BJ (cell line): ENCODE measurements at places on chromosomes 2 and 18. TPM values are rescaled to one million over a fixed set of nuclear protein-coding genes. Genes with fewer than 3 reads are reported as not detected.

DNA sequence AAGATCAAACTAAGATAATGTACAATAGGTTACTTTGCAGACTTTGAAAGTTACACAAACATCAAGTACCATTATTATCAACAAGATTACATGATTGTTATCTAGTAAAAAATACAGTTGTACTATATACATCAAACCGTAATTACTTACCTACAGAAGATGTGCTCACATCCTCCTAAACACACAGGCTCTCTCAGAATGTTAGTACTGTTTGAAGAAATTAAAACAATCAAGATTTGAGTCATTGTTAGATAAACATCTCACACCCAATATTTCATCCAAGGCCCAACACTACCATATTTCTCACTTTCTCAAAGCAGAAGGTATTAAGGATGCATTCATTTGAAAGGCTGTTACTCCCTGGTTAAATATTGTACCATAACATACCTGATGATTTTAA, 12.6 kb downstream of the BARD1 start:
- no peak for DNase-seq

GRCh38 chr2:101339266-101339880, 30.9 kb upstream of the RNF149 start:
- no peak for DNase-seq

DNA sequence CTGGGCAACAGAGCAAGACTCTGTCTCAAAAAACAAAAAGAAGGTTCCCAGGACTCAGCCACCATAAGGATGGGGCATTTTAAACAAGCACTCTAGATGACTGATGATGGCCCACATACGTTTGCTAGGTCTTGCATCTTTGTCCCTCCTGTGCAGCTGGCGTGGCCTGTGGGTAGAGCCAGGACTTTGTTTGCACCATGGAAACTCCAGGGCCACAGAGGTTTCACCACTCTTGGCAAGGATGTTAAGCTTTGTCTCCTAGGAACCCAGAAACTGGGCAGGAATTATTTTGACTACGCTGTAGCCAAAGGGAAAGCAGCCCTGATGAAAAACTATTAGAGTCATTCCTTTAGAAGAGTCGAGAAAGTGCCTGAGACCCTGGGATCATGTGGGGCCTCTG, 75.3 kb upstream of the STPG4 start:
- DNase-seq = no peak

Gene DLGAP1
- 0.02 and 0.09 TPM in 2 replicates for polyA plus RNA-seq

GRCh38 chr2:197944416-197945096, 140.2 kb downstream of the PLCL1 start:
- DNase-seq = no peak

Gene TUBB8B
- 0.10 TPM in 1 of 2 replicates, not detected in the other for polyA plus RNA-seq
